ENCODE measurements at places on chromosomes 5 and 9.
A peak's percentile ranks its signal among the peaks of the same experiment; 100 is the strongest.

- DNase-seq = no peak
Observed at GRCh38 chr5:10545084-10545483, 18.8 kb upstream of the ANKRD33B start.

GRCh38 chr5:41985945-41986695, 61.0 kb downstream of the FBXO4 start:
- DNase-seq = no peak

DNA sequence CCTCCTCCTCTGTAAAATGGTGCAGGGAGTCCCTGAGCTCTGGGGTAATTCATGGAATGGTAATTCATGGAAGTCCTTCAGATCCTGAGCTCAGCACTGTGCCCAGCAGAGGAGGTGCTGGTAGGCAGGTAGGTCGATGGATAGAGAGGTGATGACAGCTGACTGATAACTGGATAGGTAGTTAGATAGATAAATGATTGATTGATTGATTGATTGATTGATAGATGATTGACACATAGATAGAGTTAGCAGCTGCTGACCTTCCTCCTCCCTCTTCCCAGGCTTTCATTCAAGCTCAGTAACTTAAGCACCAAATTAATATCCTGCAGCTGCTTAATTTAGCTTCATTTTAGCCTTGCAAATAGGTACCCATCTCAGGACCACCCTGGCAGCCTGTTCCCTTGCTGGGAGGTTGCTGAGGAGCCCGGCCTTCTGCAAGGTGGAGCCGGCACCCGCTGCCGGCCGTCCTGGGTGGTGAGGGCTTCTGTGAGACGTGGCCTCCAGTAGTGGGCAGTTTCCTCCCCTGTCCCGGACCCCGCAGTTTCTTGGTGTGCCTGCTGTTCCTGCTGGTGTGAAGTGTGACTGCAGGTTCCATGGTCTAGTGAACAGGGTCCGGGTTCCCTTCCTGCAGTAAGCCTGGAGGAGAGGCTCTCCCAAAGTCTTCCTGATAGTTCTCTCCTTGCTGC, 13.4 kb downstream of the OLFM1 start:
- no peak for DNase-seq

DNA sequence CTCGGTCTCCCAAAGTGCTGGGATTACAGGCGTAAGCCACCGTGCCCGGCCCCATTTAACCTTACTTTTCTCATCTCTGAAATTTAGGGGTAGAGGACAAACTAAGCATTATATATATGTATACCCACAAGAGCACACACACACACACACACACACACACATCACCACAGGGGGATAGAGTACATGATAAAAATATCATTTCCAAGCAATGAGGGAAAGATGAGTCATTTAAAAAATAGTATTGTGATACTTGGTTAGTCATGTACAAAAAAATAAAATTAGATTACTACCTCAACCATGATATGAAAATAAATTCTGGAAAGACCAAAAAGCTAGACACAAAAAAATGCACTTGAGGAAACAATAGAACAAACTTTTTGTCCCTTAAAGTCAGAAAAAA, 67.2 kb downstream of the CDH18 start:
- no peak for DNase-seq

DNA sequence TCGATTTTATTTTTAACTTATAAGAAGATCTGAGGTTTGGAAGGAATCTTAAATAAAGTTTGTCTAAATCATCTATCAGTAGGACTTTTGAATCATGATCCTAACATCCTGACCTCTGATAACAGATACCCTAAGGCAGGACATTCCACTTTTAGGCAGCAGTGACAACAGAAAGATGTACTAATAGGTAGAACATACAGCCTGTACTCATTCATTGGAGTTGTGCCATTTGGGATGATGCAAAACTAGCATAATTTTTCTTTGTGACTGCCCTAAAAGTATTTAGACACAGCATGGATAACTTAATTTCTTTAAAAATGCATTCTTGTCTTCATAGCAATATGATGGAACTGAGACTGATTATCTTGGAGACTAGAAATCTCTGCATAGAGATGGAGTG, 39.7 kb downstream of the CDC42SE2 start:
- no peak for DNase-seq

- DNase-seq = no peak
Observed at GRCh38 chr5:31823472-31823871, 184.5 kb downstream of the PDZD2 start.

DNA sequence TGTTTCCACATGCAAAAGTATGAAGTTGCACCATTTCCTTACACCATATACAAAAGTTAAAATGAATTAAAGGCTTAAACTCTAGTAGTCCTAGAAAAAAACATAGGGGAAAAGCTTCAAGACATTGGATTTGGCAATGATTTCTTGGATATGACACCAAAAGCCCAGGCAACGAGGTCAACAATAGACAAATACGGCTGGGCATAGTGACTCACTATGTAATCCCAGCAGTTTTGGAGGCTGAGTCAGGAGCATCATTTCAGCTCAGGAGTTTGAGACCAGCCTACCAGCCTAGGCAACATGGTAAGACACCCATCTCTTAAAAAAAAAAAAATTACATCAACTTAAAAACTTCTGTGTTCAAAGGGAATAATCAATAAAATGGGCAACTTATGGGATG, 30.9 kb upstream of the SREK1 start:
- DNase-seq = no peak

DNA sequence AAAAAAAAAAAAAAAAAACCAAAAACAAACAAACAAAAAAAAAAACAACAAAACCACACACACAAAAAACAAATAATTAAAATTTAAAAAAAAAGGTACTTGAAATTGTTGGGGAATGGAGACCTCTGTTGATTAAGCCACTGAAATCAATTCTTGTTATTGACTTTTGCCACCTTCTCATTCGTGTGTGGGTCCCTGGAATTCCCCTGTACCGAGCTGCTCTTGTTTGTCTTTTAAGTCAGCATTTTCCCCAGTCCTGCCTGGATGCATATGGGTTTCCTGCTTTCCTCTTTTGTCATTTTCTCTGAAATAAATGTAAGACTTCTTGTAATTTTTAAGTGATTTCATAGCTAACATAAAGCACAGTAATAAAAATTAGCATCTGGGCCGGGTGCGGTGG, 45.5 kb downstream of the GPBP1 start:
- DNase-seq = no peak

- no peak for DNase-seq
Observed at GRCh38 chr9:134764473-134765269, 115.9 kb upstream of the FCN2 start.

DNA sequence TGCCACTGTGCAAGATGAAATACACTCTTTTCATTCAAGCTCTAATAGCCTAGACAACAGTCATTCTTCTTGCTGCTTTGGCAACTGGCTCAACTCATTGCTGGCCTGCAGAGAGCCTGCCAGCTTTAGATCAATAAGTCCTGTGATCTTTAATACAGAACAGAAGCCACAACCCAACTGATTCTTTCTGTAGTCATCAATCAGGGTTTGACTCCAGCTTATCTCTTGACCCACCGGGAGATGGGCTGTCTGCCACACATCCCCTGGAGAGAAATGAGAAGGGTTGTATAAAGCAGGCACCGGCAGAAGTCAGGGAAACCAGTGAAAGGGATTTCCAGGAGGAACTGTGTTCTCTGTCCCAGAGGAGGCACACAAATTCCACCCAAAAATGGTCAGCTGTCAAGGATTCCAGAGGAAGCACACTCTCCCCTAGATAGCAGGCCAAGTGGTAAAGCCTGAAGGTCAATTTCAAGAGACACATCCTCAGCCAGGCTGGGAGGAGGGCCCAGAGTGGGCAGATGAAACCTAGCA, 24.5 kb downstream of the LHFPL2 start:
- no peak for DNase-seq

- DNase-seq = no peak
Observed at GRCh38 chr5:168227001-168227400, 64.4 kb upstream of the WWC1 start.

DNA sequence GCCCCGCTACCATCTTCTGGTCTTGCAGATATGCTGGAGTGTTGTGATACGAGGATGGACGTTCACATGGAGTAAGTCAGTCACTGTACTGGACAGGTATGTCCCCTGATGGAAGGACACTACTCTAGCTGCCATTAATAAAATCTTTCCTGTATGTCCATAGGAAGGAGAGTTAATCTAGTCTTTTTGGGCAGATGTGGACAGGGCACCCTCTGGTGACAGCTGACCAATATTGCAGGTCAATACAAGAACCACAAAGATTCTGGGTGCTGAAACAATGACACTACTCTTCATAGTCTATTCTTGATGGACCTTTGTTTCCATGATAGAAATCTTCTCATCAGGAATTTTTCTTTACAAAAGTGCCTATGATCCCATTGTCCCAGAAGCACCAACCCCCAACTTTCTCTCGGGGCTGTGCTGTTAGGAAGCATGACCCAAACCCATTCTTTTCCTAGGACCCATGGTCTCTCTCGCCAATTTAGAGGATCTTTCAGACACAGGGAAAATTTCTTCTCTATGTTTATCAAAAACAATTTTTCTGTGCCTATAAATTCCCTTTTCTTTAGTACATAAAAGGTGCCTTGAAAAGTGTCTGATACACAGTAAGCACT, 376.9 kb downstream of the DTWD2 start:
- peak; percentile 33 for DNase-seq

DNA sequence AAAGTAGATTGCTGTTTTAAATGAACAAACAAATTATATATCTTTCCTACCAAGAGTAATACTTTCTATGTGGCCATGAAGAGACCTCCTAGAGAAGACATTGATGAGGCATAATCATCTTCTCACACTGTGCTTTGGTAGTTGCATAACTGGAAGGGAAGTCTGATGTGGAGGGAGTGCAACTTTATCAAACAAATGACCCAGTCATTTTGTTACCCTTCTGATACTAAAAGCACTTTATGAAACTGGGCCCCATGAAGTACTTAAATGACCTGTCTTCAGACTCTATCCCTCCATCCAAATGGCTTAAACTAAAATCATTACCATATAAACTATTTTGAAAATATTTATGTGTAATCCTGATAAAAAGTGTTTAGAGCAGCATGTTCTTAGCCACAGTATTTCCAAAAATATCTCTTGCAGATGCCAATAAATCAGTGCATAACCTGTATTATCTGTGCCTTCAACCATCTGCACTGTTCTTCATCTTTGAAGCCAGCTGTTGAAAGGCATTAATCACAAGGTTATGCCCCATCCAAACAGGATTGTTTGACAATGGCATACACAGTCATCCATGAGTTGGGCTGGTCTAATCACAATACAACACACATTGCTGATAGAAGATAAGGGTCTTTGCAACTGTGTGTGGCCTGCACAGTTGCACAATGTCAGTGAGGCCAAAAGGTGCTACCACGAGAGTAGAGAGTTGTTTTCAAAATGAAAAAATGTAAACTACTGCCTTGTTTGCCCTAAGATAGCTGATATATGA, 31.9 kb upstream of the MIER3 start:
- DNase-seq = no peak

DNA sequence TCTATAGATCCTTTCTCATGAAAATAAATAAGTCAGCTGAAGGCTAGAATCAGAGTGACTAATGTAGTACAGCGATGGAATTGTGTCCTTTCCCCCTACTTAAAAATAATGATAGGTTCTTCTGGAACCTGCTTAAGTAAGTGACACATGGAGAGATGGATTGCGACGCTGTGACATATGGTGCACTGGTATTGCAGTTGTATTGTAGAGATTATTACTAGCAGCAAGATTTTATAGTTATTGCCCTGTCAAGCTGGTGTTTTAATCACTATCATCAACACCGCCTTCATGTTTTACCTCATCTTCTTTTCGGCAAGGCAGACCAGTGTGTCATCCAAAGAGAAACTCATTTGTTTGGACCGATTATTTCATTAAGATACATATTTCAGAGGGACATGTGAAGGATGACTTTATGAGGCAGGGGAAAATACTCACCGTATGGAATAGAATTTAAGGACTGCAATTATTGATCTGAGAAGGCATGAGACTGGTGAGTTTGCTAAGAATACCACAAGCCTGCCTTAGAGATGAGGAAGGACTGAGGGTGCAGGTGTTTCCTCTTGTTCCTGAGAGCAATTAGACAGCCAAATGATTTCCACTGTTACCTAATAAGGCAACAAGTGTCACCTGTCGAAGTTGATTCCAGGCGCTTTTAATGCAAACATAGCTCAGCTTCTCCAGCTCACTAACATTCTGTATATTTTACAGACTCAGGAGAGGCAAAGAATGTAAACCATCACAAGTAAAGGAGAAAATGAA, 1855.5 kb downstream of the MAT2B start:
- DNase-seq = no peak

DNA sequence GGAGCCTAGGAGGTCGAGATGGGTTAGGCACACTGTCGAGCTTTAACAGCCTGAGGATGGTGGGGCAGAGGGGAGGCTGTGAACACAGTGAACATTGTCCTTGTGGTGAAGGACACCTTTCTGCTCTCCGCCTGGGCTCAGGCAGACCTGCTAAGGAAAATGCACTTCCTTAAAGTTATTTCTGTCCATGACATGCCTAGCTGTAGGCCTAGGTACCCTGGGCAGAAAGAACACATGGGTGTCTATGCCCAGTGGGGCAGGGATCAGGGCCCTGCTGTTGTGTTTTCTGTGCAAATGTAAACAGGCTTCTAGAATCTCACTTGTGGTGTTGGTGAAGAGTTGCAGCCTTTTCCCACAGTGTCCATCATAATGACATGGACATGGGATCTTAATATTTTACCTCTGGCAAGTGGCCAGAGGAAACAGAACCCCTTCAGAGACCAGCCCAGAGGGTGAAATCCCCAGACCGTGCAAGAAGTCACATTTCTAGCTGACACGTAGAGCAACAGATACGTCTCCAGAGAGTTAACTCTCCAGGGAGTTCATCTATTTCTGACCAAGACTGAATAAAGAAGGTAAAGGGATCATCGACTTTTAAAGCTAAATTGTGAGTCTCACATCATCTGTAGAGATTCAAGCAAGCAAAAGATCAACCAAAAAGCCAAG, 79.2 kb downstream of the C9orf152 start:
- DNase-seq = no peak

DNA sequence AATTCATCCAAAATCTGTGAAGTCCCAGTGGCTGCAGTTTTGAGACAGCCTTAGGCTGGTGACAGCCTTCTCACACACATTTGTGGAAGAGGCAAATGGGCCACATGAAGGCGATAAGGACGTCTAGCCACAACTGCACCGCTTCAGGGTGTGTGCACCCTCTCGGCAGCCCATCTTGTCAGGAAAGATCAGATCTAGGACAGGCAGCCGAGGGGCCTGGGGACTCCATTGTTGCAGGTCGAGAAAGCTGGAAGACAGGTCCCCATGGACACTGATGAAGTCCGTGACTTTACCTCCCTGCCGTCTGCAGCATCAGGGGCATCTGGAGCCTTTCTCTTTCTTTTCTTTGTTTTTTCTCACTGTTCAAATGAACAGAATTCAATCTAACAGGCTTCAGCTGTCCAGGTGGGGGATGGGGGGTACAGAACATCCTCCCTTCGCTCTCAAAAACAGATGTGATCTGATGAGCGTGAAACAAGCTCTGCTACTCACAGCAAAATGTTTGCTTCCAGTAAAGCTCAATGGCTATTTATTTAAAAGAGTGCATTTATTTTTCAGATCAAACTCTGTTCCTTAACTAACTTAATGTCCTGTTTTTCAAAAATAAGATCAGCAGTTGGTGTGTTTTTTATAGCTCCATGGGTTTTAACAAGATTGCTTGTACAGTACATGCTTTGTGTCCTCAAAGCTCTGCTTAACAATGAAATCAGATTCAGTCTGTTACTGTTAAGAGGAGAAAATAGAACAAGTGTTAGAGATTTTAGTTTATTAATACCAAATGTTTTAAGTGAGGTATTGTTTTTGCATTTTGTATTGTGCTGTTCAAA, 111.8 kb upstream of the OTULINL start:
- no peak for DNase-seq
